GM12878 (cell line): ENCODE measurements at places on chromosomes 2 and 18.
A peak's percentile ranks its signal among the peaks of the same experiment; 100 is the strongest.

GRCh38 chr2:166957686-166958085, 69.4 kb downstream of the XIRP2 start:
- DNase-seq, result no peak

DNA sequence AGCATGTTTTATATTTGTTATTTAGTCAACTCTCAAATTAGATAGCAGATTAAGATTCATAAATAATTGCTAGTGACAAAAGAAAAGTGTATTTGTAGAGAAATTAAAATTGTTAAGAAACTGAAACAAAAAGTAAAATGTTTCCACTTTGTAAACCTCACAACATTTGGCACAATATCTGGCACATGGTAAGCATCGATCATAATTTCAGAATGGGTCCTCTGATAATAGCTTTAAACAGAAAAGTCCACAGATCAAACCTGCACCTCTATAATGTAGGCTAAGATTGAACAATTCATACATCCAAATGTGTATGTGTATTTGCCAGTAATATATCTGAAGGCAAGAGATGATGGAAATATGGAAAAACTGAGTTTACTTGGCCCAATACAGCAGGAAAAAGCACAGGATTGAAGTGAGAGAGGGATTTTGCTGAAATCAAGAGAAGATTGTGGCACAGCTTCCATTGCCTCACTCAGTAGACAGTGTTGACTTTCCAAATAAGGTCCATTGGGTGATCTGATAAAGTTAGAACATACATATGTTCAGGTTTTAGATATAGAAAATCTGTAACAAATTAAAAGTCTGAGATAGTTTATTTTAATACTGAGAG, 39.4 kb downstream of the COBLL1 start:
- no peak for DNase-seq

GRCh38 chr2:120385355-120386127, 39.6 kb downstream of the INHBB start:
- DNase-seq, result no peak

DNA sequence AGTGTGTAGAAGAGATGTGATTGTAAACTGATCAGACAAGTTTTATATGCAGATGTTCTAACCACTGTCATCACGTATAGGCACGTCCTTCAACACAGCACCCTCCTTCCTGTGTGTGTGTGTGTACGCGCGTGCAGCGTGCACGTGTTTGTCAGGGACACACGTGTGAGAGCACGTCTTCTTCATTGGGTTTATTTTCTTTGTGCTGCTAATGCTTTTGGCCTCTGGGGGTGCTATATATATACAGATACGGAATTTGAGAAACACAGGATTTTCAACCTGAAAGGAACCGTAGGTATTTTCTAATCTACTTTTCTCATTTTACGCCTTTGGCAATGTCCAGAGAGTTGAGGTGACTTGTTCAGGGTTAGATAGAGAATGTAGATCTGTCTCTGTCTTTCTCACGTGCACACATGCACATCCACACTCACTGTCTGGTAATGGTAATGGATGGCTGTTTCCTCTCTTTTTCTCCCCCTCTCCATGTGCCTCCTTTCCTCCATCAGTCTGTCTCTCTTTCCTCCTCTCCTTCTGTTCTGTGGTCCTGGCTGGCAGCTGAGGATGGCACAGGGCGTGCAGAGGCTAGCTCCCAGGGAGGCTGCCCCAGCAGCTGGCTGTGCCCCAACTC, 13.4 kb upstream of the CELF4 start:
- no peak for DNase-seq

GRCh38 chr2:219155054-219155644, 5.5 kb downstream of the NHEJ1 start:
- DNase-seq, result no peak

DNA sequence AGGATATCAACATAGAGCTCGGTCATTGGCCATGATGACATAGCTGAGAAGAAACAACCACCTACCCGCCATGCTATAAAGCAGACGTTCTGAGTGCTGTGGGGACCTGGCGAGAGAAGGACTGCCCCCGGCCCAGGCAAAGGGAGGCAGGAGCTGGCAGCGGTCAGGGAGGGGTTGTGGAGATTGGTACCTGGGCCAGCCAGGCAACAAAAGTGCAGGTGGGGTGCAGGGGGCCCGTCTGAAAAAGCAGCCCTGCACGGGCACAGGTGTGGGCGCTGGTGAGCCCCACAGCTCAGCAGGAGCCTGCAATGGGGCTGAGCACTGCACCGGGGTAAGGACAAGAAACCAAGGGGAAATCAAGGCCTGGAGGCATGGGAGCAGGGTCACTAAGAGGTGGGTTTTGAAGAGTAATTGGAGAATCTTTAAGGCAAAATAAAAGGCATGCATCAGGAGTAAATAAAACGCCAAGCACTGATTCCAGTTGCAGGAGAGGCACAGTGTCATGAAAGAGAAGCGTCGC, 464.0 kb downstream of the EIPR1 start:
- DNase-seq, result no peak

GRCh38 chr2:150526827-150527226, 39.4 kb upstream of the RND3 start:
- no peak for DNase-seq

DNA sequence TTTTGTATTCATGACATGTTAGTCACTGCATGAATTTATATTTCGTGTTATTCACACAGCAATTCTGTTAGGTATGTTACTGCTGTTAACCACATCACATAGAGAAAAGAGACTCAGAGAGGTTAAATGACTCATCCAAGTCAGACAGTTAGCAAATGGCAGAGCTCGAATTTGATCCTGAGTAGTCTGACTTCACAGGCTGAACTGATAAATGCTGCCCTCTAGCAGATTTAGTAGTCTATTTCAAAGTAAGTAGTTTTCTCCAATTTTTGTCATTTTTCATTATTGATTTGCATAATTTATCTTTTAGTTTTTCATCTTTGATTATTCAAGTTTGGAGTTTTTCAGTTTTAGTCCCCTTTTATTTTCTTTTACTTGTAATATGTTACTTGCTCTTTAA, 58.3 kb downstream of the WDR7 start:
- peak; percentile 46 for DNase-seq

GRCh38 chr2:8598295-8599165, 83.3 kb upstream of the ID2 start:
- DNase-seq, result no peak

GRCh38 chr18:12879840-12880540, 4.0 kb downstream of the PTPN2 start:
- no peak for DNase-seq

GRCh38 chr2:95052804-95053479, 27.4 kb downstream of the MAL start:
- no peak for DNase-seq

DNA sequence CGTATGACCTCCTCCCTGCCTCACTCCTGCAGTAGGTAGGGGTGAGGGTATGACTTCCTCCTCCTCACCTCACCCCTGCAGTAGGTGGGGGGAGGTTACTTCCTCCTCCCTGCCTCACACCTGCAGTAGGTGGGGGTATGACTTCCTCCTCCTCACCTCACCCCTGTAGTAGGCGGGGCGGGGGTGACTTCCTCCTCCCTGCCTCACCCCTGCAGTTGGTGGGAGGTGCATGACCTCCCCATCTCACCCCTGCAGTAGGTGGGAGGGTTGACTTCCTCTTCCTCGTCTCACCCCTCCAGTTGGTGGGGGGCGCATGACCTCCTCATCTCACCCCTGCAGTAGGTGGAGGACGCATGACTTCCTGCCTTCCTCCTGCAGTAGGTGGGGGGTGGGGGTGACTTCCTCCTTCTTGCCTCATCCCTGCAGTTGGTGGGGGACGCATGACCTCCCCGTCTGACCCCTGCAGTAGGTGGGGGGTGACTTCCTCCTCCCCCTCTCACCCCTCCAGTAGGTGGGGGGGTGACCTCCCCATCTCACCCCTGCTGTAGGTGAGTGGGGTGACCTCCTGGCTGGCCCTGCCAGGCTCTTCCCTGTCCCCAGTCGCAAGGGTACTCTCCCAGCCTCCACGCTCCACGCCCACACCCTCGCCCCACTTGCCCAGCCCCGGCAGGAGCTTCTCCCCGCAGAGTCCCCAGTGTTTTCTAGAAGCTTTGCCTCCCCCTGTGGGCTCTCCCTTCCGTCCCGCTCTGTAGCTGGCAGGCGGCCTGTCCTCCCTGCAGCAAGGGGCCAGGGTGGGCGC, 39.3 kb downstream of the TSHZ1 start:
- no peak for DNase-seq

DNA sequence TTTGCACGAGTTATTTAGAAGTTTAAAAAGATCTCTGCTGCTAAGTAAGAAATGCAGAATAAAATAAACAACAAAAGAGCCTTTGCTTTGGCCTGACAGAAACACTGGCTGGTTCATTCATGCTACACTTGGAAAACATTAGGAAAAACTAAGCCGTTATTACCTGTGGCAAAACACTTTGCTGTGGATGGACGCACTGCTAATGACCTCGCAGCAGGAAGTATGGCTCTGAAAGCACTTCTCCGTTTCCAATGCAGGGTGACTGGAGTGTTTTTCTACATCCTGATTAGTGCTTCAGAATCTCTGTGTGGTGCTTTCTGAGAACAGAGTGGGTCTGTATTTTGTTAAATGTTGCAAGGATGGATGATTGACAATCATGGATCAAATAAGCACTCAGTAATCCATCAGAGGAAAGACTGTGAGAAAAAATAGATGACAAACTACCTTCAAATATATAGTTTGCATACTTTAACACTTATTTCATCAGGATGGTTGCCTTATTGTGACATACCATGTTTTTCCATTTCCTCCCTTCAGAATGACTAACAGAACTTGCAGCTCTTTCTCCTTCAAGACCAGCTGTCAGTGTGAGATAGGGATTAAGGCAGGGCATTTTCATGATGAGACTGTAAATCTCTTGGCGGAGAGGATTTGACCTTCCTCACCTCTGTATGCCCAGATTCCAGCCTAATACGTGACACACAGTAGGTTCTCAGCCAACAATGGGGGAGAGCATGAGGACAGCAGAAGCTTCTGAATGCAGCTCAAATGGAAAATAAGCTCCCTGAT, 38.0 kb downstream of the LINC00305 start:
- no peak for DNase-seq

DNA sequence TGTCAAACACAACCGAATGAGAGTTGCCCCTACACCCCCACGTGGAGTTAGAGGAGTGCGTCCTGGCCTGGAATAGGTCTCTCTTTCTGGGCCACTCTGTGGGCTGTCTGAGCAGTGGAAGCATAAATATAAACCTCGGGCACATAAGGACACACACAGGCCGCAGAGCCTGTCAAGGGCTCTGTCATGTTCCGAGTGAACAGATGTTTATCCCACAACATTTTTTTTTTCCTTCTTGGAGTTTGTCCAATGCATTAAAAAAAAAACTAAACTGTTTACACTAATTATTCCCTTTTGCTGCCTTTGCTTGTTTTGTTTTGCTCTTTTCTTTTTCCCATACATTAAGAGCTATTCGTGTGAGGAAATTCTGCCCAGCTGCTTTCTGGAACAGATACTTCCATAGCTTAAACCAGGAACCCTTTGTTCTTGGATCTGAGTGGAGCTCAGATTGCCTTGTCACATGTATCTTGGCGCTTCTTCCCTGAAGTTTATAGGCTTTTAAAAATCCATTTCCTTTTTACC, 228.3 kb upstream of the FOSL2 start:
- no peak for DNase-seq

DNA sequence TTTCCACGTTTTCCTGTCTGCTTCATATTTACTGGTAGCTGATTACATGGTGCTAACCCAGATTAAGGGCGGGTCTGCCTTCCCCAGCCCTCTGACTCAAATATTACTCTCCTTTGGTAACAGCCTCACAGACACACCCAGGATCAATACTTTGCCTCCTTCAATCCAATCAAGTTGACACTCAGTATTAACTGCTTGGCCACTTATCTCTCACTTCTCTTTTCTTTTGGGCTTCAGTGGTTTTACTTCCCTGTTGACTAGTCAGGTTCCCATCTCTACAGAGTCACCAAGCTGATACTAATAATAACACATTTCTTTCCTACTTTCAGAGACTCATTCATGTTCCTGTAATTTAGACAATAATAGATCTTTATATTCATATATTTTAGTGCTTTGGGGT, 302.2 kb upstream of the MAP2 start:
- peak; percentile 8 for DNase-seq

DNA sequence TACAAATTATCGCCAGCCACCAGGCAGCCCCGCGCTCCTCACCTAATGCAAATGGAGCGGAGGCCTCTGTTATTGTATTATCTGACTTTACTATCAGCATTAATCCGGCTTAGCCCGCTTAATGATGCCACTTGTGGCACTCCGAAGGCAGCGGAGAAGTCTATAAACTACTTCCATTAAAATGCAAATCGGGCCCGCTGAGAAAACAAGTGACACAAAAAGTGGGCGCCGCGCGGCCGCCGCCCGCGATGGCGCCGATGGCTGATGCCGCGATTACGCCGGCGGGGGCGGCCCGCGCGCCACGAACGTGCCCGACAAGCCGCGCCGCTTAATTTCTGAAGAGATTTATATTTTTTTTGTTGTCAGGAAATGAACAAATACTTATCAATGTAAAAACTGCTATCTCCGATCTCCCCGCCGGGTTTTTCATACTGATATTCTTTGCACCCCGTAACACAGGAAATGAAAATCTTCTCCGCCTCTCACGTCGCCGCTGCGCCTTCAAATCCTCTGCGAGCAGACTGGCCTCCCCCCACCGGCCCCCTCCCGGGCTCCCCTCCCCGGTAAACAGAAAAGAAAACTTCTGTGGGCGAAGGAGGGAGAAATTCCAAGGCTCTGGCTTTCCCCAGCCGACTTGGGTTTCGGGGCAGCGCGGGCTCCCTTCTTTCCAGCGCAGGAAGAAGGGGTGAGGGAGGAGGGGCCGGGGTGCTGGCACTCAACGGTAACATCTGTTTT, 221.8 kb downstream of the INSIG2 start:
- DNase-seq, result no peak

GRCh38 chr2:143720095-143720664, 591.0 kb downstream of the ARHGAP15 start:
- no peak for DNase-seq

DNA sequence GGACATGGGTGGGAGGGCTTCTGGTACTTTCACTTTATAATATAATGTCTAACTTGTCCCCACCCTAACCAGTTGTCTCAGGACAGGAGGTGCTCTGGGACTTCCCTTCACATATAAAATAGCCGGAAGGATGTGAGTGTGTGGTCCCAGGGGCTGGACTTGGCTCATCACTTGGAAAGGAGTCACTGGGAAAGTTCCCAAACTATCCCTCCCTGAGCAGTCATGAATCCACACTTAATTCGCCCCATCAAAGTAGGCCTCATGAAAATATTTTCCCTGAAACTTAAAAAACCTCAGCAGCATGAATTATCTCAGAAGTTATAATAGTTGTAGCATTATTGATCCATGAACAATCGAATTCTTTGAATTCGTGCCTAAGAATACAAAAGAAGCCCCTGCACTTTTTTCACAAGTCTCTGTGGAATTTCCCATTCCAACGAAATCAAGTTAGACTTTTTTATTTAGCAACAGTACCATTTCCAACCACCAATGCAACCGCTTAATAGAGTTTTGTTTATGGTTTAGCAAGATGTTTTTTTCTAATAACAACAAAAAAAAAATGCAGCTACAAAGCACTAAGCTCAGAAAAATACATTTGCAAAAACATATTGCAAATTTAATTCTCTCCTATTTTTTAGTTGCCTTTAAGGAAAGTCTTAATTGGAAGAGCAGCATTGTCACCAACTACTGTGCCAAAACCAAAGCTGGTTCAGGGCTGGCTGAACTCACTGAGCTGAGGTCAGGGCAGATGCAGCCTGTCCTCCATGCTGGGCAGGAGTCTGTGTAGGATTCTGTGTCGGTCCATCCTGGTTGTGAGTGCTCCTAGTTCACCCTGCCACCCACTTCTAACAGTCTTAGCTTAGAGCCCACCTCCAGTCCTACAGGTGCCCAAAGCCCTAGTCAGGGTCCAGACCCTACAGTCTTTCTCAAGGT, 68.8 kb upstream of the SPTBN1 start:
- no peak for DNase-seq
